ENCODE measurements at places on chromosomes 3 and 15. TPM values are rescaled to one million over a fixed set of nuclear protein-coding genes. Genes with fewer than 3 reads are reported as not detected.
A peak's percentile ranks its signal among the peaks of the same experiment; 100 is the strongest.

TMEM207 gene
- not detected for total RNA-seq

AQR gene
- 54.5 TPM for total RNA-seq

DNA sequence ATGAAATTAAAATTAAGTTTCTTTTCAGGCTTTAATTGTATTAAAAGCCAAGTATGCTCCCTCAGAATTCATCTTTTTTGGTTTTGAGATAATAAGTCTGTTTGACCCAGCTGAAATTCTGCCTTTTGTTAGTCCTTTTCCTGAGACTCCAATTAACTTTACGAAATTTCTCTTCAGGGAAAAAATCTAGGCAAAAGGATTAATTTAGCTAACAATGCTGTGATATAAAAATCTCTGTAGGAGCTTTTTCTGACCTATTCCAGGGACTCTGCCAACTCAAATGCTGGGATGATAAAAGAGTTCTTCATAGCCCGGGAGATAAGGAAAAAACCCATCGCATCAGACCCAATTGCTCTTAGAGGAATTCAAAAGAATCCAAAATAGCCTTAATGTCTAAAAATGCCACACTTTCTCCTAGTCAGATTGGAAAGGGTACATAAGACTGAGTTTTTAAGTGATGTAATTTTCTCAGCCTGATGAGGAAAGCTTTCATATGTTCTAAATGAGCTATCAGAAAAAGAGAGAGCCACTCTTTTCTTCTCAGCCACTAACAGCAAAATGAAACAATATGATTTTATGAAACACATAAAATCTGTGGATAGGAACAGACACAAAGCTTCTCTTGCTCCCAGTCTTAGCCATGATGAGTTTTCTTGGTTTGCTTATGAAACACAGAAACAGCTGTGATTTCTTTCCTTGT lies 405.1 kb downstream of the ROBO1 start:
- no peak overlapping the region for H3K4me3 ChIP-seq
- H3K4me1 ChIP-seq = peaks cover 8% of the 10 kb centered on the region
- H3K27ac ChIP-seq = no peak overlapping the region
- no peak for DNase-seq
- no peaks in the 10 kb centered on the region for H3K27me3 ChIP-seq

DNA sequence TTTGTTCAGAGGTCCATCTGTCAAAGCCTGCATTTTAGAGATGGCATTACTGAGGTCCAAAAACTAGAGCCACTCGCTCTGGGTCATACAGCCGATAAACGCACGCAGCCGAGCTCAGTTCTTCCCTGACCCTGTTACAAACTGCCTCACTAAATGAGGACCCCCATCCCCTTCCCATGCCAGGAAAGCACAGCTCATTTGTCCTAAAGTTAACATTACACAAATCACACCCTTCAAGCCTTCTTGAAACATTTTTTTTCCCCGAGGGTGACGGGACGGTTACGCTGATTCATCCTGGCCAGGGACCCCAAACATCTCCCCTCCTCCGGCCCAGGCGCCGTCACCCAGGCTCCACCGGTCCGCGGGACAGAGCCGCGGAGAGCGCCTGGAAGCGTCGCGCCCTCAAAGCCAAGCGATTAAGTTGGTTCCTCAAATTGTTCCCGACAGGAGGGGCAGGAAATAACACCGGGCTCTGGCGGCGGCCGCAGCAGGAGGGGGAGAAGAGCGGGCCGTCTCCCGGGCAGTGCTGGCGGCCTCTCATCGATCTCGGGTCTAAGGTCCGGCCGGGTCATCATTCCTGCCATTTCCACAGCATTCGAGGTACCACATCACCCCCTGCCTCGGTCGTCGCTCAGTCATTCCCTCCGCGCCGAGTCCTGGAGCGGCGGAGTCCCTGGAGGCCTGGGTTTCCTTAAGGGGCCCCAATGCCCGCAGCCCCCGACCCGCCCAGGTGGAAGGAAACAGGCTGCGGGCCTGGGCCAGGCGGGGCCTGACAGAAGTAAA lies 619 bp upstream of the CMTM8 start:
- H3K4me3 ChIP-seq = peak overlapping the region; percentile 87
- peak; percentile 74 for DNase-seq
- H3K27me3 ChIP-seq = no peaks in the 10 kb centered on the region
- peaks cover 29% of the 10 kb centered on the region for H3K4me1 ChIP-seq
- H3K27ac ChIP-seq = peak overlapping the region; percentile 85

DNA sequence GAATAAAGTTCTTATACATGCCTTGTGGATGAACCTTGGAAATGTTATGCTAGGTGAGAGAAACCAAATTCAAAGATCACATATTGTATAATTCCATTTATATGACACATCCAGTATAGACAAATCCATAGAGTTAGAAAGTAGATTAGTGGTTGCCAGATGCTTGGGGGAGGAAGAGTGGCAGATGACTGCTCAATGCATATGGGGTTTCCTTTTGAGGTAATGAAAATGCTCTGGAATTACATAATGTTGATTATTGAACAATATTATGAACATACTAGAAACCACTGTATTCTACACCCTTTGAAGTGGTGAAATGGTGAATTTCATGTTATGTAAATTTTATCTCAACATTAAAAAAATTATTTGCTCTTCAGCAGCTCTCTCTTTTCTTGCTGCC lies 100.8 kb downstream of the DHX36 start:
- no peak overlapping the region for H3K27ac ChIP-seq
- H3K36me3 ChIP-seq = peaks cover 27% of the 10 kb centered on the region
- no peak overlapping the region for H3K4me3 ChIP-seq

DNA sequence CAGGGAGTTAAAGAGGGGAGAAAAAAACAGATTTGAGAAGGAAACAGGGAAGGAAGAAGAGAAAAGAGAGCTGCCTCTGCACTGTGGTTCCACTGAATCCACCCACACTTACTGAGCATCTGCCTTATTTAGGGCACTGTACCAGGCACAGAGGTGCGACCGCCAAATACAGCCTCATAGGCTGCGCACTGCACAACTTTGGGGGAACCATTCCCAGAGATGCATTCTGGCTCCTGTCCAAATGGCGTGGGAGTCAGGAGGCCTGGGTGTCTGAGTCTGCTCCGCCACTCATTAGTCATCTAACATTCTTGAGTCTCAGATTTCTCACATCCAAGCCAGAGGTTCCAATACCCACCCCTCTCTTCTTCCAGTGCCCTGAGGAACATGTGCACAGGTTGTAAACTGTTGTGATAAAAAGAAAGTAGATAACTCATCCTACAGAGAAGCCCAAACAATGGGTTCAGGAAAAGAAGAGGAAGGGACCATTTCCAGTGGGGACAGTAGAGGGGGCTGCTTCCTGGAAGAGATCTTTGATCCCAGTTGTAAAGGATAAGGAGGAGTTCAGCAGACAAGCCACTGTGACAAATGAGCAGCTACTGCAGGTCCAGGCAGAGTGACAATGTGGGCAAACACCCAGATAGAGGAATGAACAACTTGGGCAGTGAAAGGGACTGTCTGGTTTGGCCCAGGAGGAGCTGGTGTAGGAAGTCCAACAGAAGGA lies 254.6 kb downstream of the UACA start:
- no peaks in the 10 kb centered on the region for H3K36me3 ChIP-seq
- no peak overlapping the region for H3K4me3 ChIP-seq
- peak overlapping the region; percentile 27 for H3K27ac ChIP-seq
- no peak for DNase-seq

DNA sequence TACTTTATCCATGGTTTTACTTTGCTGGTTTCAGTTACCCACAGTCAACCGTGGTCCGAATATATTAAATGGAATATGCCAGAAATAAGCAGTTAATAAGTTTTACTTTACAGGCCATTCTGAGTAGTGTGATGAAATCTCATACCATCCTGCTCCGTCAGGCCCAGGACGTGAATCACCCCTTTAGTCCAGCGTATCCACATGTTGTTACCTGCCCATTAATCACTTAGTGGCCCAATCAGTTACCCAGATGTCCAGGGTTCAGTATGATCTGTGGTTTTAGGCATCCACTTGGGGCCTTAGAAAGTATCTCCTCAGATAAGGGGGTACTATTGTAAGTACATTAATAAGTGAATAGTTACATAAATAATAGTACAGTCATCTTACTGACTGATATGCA lies 88.0 kb downstream of the TTBK2 start:
- no peaks in the 10 kb centered on the region for H3K36me3 ChIP-seq
- H3K27me3 ChIP-seq = no peaks in the 10 kb centered on the region
- DNase-seq = peak; percentile 8
- no peaks in the 10 kb centered on the region for H3K4me1 ChIP-seq
- H3K4me3 ChIP-seq = no peak overlapping the region

DNA sequence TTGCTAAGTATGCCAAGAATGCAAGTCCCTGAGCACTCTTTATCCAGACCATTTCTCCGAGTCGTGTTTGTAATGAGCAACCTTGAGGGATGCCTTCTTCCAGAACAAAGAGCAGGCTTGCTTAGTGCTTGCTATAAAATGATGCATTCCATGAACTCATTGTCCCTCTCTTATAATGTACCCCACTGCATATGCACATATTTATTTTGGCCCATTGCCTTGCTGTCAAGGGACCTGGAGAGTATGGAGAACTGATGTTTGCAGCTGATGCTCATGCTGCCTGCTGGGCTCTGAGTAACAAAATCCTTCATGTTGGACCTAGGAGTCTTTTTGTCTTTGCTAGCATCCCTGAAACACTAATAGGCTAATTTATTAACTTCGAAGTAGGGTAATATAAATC lies 97.8 kb upstream of the AADACL2 start:
- no peaks in the 10 kb centered on the region for H3K36me3 ChIP-seq
- H3K4me1 ChIP-seq = no peaks in the 10 kb centered on the region
- no peak overlapping the region for H3K4me3 ChIP-seq
- DNase-seq = no peak

DNA sequence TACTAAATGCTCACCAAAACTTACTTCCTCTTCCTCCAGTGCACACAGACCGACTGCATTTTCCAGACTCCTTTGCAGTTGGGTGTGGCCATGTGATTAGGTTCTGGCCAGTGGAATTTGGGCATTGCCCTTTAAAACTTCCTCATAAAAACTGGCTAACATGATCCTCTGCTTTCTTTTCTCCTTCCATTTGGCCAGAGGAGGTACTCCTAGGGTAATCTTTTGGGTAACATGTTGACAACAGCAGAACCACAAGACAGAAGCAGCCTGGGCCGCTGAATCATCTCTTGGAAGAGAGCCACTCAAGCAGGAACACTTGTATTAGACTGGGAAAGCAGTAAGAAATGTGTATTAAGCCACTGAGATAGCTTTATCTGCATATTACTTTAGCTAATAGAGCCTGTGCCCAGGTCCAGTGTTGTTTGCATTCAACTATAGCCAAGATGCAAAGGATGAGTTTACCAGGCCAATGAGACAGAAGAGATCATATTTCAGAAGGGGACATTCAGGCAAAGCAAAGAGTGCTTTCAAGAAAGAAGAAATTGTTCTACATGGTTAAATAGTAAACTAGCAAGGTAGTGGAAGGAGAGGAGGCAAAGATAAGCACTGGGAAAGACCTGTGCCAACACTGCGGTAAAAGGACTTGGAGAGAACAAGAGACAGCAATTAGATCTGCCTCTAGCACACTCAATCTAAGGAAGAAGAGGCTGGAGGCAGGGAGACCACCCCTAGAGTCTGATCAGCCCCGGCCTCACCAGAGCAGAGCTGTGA lies 79.8 kb downstream of the PLCH1 start:
- H3K4me3 ChIP-seq = no peak overlapping the region
- H3K27me3 ChIP-seq = no peaks in the 10 kb centered on the region
- peak; percentile 54 for DNase-seq
- H3K27ac ChIP-seq = peak overlapping the region; percentile 93
- H3K36me3 ChIP-seq = no peaks in the 10 kb centered on the region
- peaks cover 22% of the 10 kb centered on the region for H3K4me1 ChIP-seq

- no peak overlapping the region for H3K4me3 ChIP-seq
- H3K27ac ChIP-seq = no peak overlapping the region
- peaks cover 14% of the 10 kb centered on the region for H3K27me3 ChIP-seq
- DNase-seq = no peak
These were observed 18.2 kb upstream of the SNRPA1 start for GRCh38 chr15:101313041-101313761.

DNA sequence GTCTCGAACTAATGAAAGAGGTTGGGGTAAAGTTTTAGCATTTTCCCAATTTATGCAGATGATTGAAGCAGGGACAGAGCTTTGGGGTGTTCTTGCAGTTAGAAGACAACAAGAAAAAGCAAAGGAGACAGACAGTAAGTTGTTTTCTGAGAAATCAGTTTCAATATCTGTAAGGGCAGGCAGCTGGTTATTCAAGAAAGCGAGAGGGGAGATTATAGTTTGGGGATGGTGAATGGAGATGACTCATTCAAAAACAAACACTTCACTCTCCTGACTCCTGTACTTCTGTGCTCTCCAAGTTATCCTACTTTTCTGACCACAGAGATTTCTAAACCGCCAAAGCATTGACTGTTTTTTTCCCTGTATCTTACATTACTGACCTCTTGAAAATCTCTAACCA lies 352.0 kb downstream of the GAP43 start:
- no peak overlapping the region for H3K4me3 ChIP-seq
- H3K27ac ChIP-seq = no peak overlapping the region
- no peaks in the 10 kb centered on the region for H3K36me3 ChIP-seq

DNA sequence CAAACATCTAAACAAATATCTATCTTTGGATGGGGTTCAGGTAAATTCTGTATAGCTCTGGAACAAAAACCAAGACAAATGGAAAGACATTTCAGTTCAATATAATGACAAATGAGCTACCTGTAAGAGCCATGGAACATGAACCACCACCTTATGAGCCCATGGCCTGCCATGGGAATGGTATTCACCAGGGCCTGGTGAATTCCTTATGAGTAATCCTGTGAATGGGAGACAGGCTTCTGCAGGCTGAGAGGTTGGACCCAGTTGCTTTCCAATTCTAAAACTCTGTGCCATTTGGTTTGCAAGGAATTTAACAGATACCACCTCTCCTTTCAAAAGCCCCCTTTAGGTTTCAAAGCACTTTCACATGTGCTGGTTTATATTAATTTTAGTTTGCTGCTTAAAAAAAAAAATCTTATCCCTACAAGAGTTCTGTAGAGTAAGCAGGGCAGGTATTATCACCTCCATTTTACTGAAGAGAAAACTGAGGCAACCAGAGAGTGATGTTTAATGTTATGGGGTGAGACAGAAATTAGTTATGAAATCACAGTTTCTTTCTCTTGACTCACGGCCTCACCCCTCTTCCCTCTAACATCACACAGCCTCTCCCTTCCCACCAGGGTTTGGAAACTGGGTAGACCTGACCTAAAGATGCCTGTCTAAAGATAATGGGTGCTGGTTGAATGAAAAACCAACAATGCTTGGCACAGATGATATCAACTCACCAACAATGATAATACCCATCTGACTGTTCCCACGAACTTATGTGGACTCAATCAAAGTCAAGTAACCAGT lies 397.6 kb upstream of the WNT5A start:
- no peak overlapping the region for H3K27ac ChIP-seq
- no peaks in the 10 kb centered on the region for H3K36me3 ChIP-seq
- no peaks in the 10 kb centered on the region for H3K4me1 ChIP-seq
- no peaks in the 10 kb centered on the region for H3K27me3 ChIP-seq

GRCh38 chr15:62887113-62887570 lies 155.4 kb upstream of the TPM1 start:
- peaks cover 26% of the 10 kb centered on the region for H3K4me1 ChIP-seq
- H3K27ac ChIP-seq = peak overlapping the region; percentile 42
- H3K27me3 ChIP-seq = no peaks in the 10 kb centered on the region
- no peak for DNase-seq

Measured in stomach (tissue), 19 donors.